AG09319 (cell line): ENCODE measurements at places on chromosomes 4 and X.
A peak's percentile ranks its signal among the peaks of the same experiment; 100 is the strongest.

GRCh38 chr4:141347684-141348083 lies 127.0 kb downstream of the ZNF330 start:
- no peak for DNase-seq

DNA sequence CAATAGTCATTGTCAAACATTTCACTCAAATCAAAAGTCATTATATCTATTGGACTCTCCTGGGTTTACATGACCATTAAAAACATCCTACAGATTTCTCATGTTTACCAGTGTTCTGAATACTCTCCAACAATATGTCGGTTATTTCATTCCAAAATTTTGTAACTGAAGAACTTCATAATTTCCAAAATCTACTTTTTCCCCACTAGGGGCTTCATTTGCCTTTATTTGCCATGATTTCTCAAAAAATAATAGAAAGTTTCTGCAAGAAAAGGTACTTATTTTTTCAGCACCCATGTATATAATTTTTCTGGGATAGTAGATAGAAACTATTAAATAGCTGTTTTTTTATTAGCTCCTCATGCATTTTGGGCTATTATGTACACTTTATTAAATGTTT lies 49.0 kb downstream of the PRDM5 start:
- DNase-seq, result no peak

- no peak for DNase-seq
These were observed 842.7 kb downstream of the STPG2 start for GRCh38 chr4:97300561-97300960.

DNA sequence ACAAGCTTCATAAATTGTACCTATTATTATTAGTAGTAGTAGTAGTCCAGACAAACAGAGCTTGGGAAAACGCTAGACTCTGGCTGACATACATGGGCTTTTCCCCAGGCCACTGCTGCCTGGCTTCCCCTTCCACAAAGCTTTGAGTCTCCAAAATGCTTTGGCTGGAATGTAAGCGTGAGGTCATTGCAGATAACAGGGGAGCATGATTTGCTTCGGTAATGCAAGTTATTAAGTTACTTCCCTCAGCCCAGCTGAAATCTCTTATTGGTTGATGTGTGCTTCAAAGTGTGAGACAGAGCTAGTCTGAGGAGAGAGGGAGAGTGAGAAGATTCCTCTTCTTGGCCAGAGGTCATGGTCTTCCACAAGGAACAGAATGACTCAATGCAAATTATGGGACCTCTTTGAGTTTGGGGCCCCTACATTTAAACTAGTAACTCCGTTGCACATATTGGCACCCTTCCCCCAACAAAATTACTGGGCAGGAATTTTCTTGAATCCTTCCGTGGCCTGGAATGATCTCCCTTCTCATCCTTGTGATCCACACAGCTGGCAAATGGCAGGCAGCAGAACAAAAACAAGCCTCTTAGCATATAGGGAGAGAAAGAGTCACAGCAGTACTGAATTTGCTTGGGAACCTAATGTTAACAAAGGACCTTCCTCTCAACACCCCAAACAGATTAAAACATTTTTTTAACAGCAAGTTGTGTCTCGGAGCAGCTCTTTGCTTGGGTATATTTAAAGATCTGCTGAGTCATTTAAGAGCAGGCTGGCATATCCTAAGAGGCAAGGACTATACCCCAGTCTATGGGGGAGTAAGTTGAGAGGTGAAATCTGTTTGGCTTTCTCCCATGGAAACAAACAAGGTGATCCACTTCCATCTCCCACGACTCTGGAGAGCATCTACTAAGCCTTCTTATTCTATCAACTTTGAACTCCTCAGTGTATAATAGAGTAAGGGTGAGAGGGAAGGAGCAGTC lies 19.9 kb downstream of the AR start:
- DNase-seq, result no peak

DNA sequence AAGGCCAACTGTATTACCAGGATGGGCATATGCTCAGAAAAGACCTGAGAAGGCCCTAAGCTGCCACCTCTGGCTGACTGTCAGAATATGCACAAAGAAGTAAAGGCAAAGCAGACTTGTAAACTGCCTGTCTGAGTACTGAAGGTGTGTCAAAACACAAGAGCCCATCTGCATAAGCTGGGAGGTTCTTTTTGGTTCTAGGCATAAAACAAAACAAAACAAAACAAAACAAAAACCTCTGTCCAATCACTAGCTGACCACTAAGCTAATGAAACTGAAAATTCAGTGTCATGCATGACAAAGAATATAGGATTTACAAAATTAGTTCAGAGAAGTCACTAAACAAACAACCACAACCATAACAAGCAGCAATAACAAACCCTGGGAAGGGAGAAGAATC lies 20.6 kb downstream of the SH3D19 start:
- DNase-seq, result no peak

GRCh38 chr4:125388613-125389012 lies 73.9 kb downstream of the FAT4 start:
- DNase-seq, result peak; percentile 54

- no peak for DNase-seq
These were observed 127.2 kb upstream of the PABPC4L start for GRCh38 chr4:134328741-134329140.

- DNase-seq, result no peak
These were observed 19.1 kb upstream of the SLC25A4 start for GRCh38 chr4:185124006-185124405.

GRCh38 chrX:152997337-152997736 lies 3.4 kb upstream of the PNMA5 start:
- no peak for DNase-seq

GRCh38 chr4:17578482-17578891 lies 1.5 kb downstream of the LAP3 start:
- no peak for DNase-seq
